ENCODE measurements at places on chromosomes 1 and 21.

- peak; percentile 19 for DNase-seq
These were observed 29.2 kb upstream of the POFUT2 start for GRCh38 chr21:45316871-45317397.

GRCh38 chr1:193187114-193187513 lies 701 bp upstream of the B3GALT2 start:
- DNase-seq, result no peak

- no peak for DNase-seq
These were observed 152.1 kb upstream of the TMEM51 start for GRCh38 chr1:15001317-15001915.

DNA sequence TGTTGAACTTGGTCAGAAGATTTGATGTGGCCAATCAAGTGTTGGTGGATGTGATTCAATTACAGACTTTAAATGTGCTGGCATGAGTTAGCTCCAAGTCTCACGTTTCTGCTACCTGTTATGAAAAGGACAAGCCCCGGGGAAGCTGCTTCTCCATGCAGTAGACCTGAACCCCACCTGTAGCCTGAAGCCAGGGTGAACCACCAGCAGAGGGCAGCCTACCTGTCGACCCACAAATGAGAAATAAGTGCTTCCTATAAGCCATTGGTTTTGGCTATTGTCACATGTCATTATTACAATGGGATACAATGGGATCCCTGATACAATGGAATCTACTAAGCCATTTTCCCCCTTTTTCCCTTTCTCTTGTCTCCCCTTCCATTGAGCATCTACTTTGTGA lies 230.2 kb downstream of the PRDM2 start:
- no peak for DNase-seq

- DNase-seq, result no peak
These were observed 19.7 kb upstream of the AK2 start for GRCh38 chr1:33056426-33056825.

DNA sequence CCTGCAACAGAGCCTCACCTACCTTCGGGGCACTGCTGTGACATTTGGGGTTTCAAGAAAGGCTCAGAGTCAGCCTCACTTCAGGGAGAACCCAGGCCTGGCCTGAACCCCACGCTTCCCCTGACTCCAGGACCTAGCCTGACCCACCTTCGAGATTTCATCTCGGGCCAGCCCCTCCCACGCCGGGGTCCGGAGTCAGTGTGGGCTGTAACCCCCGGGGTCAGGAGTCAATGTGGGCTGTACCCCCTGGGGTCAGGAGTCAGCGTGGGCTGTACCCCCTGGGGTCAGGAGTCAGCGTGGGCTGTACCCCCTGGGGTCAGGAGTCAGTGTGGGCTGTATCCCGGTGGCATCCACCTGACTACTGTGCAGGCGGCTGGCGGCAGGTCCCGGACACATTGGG lies 183.0 kb upstream of the RAB4A start:
- no peak for DNase-seq

Measured in femur (tissue), 1 donor.